Lower lobe of right lung (tissue), 2 donors: ENCODE measurements at places on chromosomes 11 and 22. TPM values are rescaled to one million over a fixed set of nuclear protein-coding genes. Genes with fewer than 3 reads are reported as not detected.

DNA sequence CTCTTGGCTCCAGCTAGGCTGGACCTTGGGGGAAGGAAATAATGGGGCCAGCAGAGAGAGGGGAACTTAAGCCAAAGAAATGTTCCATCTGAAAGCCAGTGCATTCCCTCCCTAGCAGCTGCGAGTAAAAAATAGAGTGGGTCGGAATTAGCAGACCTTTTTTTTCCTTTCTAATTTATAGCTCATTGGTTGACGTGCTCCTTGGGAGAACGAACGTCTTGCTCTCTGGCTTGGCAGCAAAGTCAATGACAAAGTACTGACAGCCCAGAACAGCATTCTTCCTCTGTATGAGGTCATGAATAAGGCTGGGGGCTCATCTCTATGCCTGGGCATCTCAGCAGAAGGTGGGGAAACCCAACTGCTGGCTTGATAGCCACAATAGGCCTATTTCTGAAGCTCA lies 65.0 kb downstream of the SEZ6L start:
- H3K36me3 ChIP-seq, result no peaks in the 10 kb centered on the region
- peaks cover 36% of the 10 kb centered on the region for H3K27me3 ChIP-seq
- H3K4me1 ChIP-seq, result no peaks in the 10 kb centered on the region
- DNase-seq, result no peak
- H3K27ac ChIP-seq, result no peak overlapping the region

Gene OR56A4
- not detected for total RNA-seq

- H3K27ac ChIP-seq, result no peak overlapping the region
- no peak overlapping the region for H3K4me3 ChIP-seq
- H3K36me3 ChIP-seq, result peaks cover 19% of the 10 kb centered on the region
- no peaks in the 10 kb centered on the region for H3K27me3 ChIP-seq
- DNase-seq, result no peak
Measured at GRCh38 chr11:34476849-34477248, 36.7 kb downstream of the ELF5 start.

Gene PANX3
- not detected for total RNA-seq

DNA sequence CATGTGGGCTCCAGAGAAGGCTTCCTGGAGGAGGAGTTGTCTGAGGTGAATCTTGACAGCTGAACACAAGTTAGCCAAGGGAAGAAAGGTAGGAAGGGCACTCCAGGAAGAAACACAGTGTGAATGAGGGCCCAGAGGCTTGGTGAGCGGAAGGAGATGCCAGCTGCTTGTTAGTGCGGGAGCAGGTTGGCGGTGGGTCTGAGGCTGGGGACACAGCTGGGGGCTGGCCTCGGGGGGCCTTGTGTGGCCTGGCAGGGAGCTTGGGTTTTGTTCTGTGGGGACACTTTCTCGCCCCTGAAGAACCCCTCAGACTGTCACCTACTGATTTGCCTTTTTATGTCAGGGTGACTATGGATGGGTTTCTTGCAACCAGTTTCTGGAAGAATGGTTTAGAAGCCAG lies 160.0 kb downstream of the ST3GAL4 start:
- H3K36me3 ChIP-seq, result no peaks in the 10 kb centered on the region
- H3K27me3 ChIP-seq, result no peaks in the 10 kb centered on the region
- H3K4me3 ChIP-seq, result no peak overlapping the region
- H3K4me1 ChIP-seq, result no peaks in the 10 kb centered on the region
- no peak for DNase-seq

Gene CXCR5
- total RNA-seq, result 0.09 TPM

DNA sequence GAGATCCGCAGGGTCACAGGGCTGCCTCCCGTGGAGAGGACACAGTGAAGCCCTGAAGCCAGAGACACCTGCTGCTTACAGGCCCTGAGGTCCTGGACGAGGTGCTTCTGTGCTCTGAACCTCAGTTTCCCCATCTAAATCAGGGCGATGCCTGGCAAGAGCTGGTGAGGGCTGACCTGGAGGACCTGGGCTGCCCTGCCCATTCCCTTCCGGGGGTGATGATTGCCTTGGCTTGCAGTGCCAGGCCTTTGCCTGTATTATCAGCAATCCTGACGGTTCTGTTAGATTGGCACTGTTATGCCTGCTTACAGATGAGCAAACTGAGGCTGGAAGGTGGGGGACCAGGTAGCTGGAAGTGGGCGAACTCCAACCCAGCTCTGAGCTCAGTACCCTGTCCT lies 7.8 kb upstream of the GTSE1 start:
- peaks cover 86% of the 10 kb centered on the region for H3K36me3 ChIP-seq
- H3K27ac ChIP-seq, result peak overlapping the region; percentile 79
- no peaks in the 10 kb centered on the region for H3K27me3 ChIP-seq
- DNase-seq, result no peak
- peak overlapping the region; percentile 37 for H3K4me3 ChIP-seq

Gene TMPRSS4
- 7.9 TPM for total RNA-seq

Gene KRTAP5-7
- total RNA-seq, result not detected

Gene OR9G1
- total RNA-seq, result not detected

GRCh38 chr11:88575916-88576315 lies 238.4 kb upstream of the CTSC start:
- H3K4me3 ChIP-seq, result no peak overlapping the region
- no peaks in the 10 kb centered on the region for H3K27me3 ChIP-seq
- H3K27ac ChIP-seq, result no peak overlapping the region
- no peak for DNase-seq

- no peaks in the 10 kb centered on the region for H3K27me3 ChIP-seq
- H3K4me1 ChIP-seq, result no peaks in the 10 kb centered on the region
- no peaks in the 10 kb centered on the region for H3K36me3 ChIP-seq
- H3K4me3 ChIP-seq, result no peak overlapping the region
Measured at GRCh38 chr11:22768281-22768680, 61.3 kb downstream of the SVIP start.

GRCh38 chr11:85735876-85736460 lies 50.0 kb upstream of the CCDC89 start:
- peak overlapping the region; percentile 47 for H3K27ac ChIP-seq
- no peaks in the 10 kb centered on the region for H3K27me3 ChIP-seq
- H3K36me3 ChIP-seq, result no peaks in the 10 kb centered on the region

Gene CEND1
- total RNA-seq, result not detected

GRCh38 chr11:128048121-128048520 lies 539.2 kb downstream of the ETS1 start:
- no peak for DNase-seq
- H3K27me3 ChIP-seq, result no peaks in the 10 kb centered on the region
- no peak overlapping the region for H3K27ac ChIP-seq
- peaks cover 12% of the 10 kb centered on the region for H3K4me1 ChIP-seq
- no peak overlapping the region for H3K4me3 ChIP-seq
- no peaks in the 10 kb centered on the region for H3K36me3 ChIP-seq

Gene OR52E5
- not detected for total RNA-seq

Gene PATZ1
- total RNA-seq, result 25.8 TPM

Gene NLRP6
- total RNA-seq, result 1.3 TPM

DNA sequence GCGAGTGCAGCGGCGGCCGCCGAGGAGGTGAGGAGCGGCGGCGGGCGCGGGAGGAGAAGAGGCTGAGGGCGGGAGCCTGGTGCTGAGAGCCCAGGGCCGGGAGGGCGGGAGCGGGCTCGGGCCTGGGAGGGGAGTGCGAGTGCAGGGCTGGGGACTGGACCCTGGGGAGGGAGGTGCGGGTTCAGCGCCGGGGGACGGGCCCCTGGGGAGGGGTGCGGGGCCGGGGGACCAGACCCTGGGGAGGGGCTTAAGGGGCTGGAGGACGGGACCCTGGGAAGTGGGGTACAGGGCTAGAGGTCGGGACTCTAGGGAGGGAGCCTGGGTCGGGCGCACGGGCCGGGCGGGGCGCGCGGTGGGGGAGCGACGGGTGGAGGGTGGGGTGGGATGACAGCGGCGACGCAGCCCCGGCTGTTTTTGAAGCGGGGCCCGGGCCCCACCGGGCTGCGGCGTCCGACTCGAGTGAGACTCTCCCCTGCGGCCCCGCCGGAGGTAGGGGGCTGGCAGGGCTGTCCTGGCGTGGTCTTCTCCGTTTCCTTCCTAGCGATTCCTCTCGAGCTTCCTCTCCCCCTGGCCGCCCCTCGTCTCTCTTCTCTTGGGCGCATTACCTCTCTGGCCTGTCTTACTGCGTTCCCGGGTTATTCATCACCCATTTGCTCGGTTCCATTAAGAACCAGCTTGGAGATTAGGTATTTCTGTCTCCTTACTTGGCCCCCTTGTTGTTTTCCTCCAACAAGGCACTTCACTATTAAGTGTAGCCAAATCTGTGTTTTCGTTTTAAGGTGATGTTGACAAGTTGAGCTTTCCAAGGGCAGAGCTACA lies 754 bp downstream of the NUP50 start:
- H3K4me3 ChIP-seq, result peak overlapping the region; percentile 77
- H3K36me3 ChIP-seq, result peaks cover 26% of the 10 kb centered on the region
- peak; percentile 55 for DNase-seq
- H3K27ac ChIP-seq, result peak overlapping the region; percentile 93
- H3K4me1 ChIP-seq, result peaks cover 57% of the 10 kb centered on the region

- no peaks in the 10 kb centered on the region for H3K27me3 ChIP-seq
- peaks cover 36% of the 10 kb centered on the region for H3K4me1 ChIP-seq
- peak overlapping the region; percentile 99 for H3K27ac ChIP-seq
- H3K36me3 ChIP-seq, result peaks cover 57% of the 10 kb centered on the region
- peak overlapping the region; percentile 99 for H3K4me3 ChIP-seq
- peak; percentile 78 for DNase-seq
Measured at GRCh38 chr11:62602141-62603071, 741 bp upstream of the MTA2 start.

DNA sequence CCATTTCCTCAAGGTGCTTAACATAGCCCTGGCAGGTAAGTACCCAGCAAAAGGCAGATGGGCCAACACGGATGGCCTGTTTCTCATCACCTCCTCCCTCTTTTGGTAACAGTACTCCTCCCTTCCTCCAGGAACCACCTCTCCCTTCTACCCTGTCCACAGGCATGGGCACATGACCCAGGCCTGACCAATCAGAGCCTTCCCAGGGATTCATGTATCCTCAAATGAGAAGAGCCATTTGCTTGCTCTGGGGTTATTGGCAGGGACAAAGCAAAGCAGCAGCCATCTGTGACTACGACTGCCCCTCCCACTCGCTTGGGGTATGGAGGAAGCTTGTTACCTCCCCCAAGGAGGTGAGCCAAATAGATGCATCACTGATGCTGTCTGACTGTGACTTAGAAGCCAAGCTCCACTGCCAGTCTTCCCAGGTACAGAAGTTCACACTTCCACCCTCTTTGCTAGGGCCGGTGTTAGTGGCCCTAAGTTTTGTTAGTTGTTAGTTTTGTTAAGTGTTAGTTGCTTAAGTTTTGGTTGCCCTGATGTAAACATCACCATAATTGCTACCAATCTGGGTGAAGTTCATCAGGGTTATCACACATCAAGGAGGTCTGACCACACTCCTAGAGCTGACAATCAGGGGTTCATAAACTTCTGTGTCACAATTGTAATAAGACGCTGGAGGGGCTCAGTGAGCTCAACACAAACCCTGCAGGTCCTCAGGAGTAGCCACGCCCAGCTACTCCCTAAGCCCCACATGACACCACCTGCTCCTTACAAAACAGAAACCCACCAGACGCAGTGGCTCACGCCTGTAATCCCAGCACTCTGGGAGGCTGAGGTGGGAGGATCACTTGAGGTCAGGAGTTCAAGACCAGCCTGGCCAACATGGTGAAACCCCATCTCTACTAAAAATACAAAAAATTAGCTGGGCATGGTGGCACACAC lies 57.3 kb downstream of the ARFGAP3 start:
- H3K36me3 ChIP-seq, result peaks cover 80% of the 10 kb centered on the region
- H3K27me3 ChIP-seq, result no peaks in the 10 kb centered on the region
- no peak overlapping the region for H3K27ac ChIP-seq
- no peak overlapping the region for H3K4me3 ChIP-seq
